ENCODE measurements at places on chromosomes 11 and 22.

DNA sequence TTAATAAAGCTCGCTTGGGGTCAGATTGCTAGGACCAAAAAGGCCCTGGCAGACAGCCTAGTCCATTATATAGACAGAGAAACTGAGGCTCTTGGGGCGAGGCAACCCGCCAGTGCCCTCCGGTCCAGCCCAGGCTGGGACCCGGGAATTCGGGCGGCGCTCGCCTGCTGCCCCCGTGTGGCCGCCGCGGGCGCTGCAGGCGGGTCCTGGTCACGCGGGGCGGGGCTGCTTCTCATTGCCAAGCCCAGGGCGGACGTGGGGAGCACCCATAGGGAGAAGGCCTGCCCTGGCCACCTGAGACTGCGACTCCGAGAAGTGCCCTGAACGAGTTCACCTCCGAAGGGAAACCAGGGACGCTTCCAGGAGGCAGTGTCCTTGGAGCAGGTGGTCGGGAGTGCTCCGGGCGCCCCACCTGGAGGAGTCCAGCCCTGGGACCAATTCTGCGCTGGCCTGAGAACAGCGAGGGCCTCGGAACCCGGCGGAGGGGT lies 36.0 kb upstream of the CSNK1E start:
- peak; percentile 38 for DNase-seq

DNA sequence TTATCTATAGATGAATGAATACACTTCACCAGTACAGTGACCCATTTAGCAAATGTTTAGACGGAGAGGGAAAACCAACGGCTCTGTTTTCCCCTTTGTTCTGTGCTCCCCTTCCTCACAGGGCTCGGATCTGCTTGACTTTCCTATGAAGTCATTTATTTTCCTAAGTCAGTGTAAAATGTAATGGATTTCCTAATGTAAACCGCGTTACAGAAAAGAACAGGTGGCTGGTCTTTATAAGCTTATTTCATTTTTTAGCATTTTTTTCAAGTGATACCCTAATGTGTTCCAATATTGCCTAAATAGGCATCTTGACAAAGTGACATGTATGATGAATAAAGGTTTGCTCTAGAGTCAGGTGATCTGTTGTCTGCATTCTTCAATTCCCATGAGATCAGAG lies 207.5 kb downstream of the PGR start:
- DNase-seq = no peak

- no peak for DNase-seq
Measured at GRCh38 chr11:1890856-1891830, 552 bp downstream of the PRR33 start.

DNA sequence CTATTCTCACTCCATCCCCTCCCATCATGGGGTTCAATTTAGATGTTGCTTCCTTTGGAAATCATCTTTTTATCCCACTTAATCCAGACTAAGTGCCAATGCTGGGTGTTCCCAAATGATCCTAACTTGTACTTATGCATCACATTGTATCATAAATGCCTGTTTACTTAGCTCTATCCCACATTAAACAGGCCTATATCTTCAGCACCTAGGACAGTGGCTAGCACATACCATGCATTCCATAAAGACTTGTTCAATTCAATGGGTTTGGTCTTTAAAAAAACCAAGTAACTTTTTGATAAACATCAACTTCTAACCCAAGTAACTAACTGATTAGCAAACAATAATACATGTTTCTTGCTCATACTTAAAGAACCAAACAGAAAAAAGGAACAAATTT lies 40.6 kb downstream of the RSF1 start:
- peak; percentile 26 for DNase-seq

GRCh38 chr22:22901578-22902218 lies 14.1 kb downstream of the IGLL5 start:
- no peak for DNase-seq

GRCh38 chr22:44882226-44882905 lies 127.4 kb downstream of the PHF21B start:
- DNase-seq = no peak

DNA sequence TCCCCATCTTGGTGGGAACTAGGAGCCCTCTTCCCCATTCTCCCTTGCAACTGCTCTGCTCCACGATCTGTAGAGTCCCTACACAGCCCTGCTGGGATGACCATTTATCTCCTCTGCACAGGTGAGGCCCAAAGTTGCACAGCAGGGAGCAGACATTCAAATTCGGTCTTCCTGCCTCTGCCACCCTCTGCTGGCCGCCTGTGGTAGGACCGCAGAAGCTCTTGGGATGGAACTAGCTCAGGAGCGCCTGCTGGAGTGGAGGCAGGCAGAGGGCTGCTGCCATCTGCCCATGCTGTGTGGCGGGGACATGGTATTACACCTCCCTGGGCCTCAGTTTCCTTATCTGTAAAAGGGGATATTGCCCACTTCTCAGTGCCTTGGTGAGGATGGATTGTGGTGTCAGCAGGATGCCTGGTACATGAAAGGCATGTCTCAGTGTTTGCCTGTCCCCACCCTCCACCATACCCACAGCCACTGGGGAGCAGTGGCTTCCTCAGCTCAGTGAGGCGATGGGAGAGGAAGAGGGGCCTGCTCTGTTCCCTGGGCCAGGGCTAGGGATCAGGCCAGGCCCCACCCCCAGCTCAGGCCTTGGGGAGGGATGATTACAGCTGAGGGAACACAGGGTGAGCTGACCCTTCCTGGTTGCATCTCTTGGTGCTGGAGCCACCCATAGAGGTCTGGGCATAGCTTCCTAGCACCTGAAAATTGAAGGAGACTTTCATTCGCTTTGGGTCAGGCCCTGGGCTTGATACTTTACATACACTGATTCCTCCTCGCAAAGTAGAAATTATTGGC lies 11.3 kb upstream of the OMP start:
- DNase-seq = peak; percentile 67

- DNase-seq = no peak
Measured at GRCh38 chr11:93783765-93784144, 327 bp upstream of the MED17 start.

DNA sequence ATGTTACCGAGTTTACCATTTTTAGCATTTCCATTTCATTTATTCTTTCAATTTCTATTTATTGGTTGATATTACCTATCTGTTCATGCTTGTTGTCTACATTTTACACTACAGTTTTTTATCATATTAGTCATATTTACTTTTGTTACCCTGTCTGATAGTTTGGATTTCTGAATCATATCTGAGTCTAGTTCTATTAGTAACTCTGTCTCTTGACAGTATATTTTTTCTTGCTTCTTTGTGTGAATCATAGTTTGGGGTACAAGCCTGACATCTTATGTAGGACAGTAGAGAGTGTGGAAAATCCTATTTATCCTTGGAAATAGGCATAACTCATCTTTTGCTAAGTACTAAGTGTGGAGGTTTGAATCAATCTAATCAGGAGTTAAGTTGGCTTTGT lies 263.9 kb upstream of the SESN3 start:
- DNase-seq = no peak

GRCh38 chr11:46979358-46979757 lies 42.8 kb downstream of the CSTPP1 start:
- DNase-seq = no peak

GRCh38 chr11:59173964-59174663 lies 2.2 kb downstream of the DTX4 start:
- peak; percentile 45 for DNase-seq

- DNase-seq = no peak
Measured at GRCh38 chr11:134527382-134528243, 115.6 kb upstream of the B3GAT1 start.

- DNase-seq = no peak
Measured at GRCh38 chr11:20156280-20156875, 3.9 kb downstream of the DBX1 start.

- no peak for DNase-seq
Measured at GRCh38 chr11:12674571-12674935, 332 bp downstream of the TEAD1 start.

DNA sequence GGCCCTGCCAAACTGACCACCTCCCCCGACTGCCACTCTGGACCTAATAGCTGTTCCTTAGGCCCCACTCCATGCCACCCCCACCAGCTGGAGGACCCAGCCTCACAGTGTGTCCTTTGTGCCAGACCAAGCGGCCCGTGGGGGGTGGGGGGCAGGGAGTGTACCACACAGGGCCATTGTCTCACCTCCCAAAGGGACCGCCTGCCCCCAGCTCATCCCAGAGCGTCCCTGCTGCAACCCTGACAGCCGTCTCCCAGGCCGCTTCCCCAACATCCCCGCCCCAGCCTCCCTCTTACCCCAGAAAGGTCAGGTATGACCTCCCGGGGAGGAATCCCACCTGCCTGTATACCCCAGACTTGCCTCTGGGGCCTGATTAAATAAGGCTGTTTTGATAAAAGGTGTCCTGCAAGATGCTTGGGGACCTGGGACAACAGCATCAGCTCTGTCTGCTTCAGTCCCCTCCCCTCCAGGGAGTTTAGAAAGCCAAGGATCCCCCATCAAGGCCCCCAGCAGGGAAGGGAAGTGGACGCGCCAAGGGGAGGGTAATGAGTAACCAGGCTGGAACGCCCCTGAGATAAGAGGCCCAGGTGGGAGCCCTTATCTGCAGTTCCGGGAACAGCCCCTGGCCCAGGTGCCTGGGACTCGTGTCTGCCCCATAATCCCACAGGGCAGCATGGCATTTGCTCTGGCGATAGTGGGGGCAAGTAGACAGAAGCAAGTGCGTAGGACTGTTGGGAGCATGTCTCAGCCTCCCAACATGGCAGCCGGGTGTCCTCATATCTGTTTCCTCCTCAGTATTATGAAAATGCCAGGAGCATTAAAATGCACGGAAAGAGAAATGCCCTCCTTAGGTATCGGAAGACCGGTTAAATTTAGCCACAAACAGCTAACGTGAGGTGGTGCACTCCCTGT lies 9.0 kb downstream of the CDC42EP1 start:
- DNase-seq = no peak

GRCh38 chr11:18457450-18457849 lies 1.8 kb downstream of the LDHAL6A start:
- no peak for DNase-seq

- DNase-seq = no peak
Measured at GRCh38 chr11:80146232-80146631, 705.4 kb upstream of the TENM4 start.

DNA sequence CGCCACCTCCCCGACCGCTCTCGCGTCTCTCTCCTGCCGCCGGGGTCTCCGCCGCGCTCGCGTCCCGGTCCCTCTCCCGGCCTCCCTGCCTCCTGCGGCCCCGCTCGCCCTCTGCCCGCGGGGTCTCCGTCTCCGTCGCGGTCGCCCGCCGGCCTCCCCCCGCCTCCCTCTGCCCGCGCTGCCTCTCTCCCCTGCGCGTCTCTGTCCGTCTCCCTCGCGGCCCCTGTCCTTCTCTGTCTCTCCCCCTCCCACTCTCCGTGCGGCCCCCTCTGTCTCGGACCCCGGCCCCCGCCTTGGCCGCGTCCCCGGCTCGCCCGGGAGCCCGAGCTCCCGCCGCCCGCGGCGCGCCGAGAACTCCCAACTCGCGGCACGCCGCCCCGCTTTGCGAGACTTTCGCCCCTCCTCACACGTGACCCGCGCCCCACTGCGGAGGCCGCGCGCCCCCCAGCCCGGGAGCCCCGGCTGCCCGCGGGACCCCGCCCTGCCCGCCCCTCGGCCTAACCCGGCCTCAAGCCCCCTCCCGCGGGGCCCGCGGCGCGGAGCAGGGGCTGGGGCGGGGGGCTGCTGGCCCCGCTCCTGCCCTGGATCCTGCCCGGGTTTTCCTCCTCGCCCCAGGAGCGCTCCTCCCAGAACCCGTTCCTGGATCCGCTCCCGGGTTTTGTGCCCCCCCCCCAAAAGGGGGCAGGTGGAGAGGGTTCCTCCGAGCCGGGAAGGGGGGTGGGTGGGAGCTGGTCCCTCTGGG lies 702 bp upstream of the KCNJ4 start:
- no peak for DNase-seq
